ENCODE measurements at places on chromosomes 12 and 14.

DNA sequence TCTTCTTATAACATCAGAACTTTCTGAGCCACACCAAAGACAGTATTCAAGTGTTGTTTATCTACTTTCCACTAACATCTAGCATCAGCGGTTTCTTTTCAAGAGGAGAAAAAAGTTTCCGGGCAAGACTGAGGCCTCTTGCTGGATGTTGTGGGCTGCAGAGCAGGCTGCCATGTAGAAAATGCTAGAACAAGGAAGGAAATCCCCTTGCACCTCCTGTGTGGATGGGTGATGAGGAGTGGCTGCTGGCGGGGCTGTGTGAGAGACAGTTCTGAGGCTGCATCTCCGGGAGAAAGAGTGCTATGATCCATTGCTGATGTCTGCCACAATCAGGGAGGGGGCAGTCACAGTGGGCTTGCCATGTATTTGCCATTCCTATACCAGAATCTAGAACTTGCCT is 37.8 kb upstream of the PPP1CC start:
- no peak for DNase-seq

- DNase-seq, result no peak
Measured at GRCh38 chr14:53473480-53473879, 320.4 kb upstream of the DDHD1 start.

DNA sequence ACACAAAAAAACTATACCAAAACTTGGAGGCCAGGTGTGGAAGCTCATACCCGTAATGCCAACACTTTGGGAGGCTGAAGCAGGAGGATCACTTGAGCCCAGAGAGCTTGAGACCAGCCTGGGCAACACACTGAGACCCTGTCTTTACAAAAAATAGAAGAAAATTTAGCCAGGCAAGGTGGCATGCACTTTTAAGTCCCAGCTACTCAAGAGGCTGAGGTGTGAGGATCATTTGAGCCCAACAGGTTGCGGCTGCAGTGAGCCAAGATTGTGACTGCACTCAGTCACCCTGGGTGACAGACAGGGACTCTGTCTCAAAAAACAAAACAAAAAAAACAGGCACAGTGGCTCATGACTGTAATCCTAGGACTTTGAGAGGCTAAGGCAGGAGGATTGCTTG is 75.4 kb downstream of the RNF34 start:
- DNase-seq, result no peak

DNA sequence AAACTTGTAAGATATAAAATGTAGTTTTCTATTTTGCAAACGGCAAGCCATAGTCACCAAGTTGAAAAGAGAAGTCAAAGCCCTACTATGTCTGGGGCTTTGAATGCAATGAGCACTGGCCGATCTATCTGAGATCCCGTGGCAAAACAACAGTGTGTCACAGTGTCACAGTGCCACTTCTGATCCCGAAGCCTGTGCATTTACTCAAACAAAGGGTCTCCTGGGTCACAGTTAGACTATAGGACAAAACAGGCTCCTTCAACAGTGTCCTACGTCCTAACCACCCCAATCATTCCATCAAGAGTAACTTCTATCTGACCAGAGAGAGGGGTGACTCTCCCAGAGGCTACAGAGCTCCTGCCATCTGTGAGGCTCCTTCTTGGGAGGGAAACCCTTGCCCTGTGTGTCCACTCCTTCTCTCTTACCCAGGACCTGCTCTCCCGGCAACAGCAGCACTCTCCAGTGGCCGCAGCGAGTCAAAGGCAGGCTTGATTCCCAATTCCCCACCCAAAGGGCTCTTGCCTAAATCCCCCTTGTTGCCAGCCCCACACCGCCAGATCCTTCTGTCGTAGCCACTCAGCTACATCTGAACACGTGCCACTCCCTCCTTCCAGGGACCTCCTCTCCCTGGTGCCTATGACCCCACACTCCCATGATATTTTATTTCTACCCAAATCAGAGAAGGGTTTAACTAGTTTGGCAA is 14.0 kb upstream of the SELPLG start:
- no peak for DNase-seq

DNA sequence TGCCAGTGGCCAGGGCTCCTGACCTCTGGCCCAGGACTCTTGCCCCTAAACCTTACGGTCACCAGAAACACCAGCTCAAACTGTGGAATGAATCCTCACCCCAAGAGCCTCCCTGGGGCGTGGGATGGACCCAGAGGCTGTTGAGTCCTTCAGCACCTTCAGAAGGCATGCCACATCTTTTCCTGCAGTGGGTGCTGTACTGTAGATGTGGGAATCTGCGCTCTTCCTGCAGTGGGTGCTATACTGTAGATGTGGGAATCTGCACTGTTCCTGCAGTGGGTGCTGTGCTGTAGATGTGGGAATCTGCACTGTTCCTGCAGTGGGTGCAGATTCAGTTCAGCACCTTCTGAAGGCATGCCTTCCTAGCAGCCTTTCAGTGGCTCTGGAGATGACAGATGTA is 1.2 kb downstream of the KRT82 start:
- DNase-seq, result no peak

GRCh38 chr14:33279865-33280264 is 341.2 kb downstream of the NPAS3 start:
- no peak for DNase-seq

DNA sequence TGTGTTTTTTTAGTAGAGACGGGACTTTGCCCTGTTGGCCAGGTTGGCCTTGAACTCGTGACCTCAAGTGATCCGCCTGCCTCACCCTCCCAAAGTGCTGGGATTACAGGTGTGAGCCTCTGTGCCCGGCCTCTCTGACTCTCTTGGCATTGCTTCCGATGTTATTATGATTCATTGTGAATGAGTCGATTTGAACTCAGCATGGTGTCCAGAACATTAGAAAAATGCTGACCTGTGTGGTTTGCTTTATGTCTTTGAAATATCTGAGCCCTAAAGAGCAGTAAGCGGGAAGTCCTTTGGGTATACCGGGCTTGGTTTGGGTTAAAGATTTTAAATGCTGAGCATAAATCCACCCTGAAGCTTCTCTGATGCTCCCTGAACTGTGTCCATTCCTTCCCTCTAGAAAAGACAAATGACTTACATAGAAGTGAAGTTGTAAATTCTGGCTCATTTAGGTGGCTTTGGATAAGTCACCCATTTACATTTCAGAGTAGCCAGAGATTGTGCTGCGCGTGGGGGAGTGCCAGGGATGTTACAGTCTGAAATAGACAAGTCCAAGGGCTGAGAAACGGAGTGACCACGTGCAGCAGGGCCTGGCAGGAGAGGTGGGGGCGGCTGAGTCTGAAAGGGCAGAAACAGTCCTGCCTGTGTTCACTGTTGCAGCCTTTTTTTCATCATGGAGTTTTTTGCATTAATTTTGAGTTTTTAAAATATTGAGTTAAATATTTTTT is 39.6 kb downstream of the SLC15A4 start:
- peak; percentile 36 for DNase-seq

- no peak for DNase-seq
Measured at GRCh38 chr12:2171672-2172426, 119.1 kb downstream of the CACNA1C start.

- no peak for DNase-seq
Measured at GRCh38 chr14:77245820-77246219, 25.2 kb downstream of the NGB start.

DNA sequence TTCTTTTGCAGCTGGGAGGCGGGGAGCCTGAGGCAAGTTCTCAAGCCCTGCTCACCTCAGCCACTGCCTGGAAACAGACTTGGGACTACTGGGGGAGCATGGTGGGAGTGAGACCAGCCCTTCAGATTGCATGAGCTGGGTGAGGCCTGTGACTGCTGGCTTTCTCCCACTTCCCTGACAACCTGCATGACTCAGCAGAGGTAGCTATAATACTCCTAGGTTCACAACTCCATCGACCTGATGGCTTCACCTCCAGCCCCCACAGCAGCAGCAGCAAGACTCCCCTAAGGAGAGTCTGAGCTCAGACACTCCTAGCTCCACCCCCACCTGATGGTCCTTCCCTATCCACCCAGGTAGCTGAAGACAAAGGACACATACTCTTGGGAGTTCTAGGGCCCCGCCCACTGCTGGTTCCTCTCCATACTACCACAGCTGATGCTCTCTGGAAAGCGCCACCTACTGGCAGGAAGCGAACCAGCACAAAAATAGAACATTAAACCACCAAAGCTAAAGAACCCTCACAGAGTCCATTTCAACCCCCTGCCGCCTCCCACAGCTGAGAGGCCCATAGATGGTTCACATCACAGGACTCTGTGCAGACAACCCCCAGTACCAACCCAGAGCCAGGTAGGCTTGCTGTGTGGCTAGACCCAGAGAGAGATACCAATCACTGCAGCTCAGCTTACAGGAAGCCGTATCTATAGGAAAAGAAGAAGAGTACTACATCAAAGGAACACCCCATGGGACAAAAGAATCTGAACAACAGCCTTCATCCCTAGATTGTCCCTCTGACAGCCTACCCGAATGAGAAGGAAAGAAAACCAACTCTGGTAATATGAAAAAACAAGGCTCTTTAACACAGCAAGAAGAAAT is 68.7 kb downstream of the RPAP3 start:
- no peak for DNase-seq

GRCh38 chr12:123445388-123446332 is 9.2 kb upstream of the RILPL2 start:
- no peak for DNase-seq

DNA sequence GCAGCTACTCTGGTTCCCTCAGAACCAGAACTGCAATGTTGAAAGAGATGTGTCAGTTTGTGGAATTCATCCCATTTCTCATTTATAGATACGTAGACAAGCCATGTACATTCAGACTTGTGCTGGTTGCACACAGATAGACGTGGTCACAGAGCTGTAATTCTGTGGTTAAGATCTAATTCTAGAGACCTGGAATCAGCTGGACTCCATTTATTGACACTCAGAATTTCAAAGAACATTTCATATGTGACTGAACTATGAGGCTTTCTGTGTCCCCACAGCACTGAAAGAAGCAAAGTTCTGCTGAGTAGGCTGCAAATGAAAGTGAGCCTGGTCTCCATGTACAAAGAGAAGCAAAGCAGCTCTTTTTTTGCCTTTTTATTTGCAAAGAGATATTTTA is 220.2 kb upstream of the NAV3 start:
- DNase-seq, result no peak

DNA sequence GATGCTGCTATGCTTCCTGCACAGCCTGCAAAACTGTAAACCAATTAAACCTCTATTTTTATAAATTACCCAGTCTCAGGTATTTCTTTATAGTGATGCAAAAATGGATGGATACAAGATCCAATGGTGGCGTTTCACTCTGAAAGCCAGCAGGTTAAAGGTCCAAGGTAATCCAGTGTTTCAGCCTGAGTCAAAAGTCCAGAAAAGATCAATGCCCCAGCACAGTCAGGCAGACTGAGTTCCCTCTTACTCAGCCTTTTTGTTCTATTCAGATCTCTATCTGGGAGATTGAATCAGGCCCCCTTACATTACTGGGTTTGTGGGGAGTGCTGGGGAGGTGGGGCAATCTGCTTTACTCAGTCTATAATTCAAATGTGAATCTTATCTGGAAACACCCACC is 464.5 kb downstream of the GXYLT1 start:
- DNase-seq, result no peak

DNA sequence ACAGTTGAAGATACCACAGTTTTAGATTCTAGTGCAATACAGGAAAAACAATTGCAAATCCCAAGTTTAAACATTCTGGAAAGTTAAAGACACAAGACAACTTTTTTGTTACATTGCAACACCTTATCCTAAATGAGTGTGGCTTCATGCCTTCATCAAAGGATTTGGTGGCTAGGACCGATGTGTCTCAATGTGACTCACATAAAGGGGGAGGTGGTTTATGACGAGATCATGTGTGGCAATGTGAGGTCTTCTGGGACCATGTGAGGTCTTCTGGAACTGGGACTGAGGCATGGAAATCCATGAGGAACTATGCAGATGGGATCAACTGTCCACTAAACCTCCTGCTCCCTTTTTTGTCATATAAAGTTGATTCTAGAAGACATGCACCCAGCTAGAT is 166.2 kb downstream of the PAX9 start:
- no peak for DNase-seq

DNA sequence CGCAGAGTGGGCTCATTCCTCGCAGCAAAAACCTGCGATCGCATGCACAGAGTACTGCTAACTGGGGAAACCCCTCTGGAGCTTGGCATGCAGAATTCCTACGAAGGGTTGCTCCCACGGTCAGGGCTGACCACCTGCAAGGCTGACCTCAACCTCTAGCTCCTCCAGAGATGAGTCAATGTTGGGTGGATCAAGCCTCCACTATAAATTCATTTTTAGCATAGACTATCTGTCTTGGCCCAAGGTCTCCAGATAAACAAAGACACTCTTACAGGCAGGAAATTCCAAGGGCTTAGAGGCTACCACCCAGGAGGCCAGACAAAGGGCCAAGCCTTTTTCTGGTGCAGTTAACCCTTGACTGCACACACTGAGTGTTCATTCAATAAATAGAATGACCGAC is 296.5 kb downstream of the TMEM132D start:
- DNase-seq, result peak; percentile 94

DNA sequence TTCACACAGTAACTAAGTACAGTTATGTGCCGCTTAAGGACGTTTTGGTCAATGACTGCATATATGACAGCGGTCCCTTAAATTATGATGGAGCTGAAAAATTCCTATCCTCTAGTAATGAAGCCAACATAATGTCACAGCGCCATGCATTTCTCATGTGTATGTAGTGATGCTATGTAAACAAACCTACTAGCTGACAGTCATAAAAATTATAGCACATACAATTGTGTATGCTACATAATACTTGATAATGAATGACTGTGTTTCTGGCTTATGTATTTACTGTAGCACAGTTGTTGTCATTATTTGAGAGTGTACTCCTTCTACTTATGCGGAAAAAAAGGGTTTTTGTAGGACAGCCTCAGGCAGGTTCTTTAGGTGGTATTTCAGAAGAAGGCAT is 99.7 kb downstream of the DACT1 start:
- DNase-seq, result no peak

- DNase-seq, result no peak
Measured at GRCh38 chr12:121797937-121798786, 4.7 kb upstream of the RHOF start.

GRCh38 chr12:15411842-15412241 is 89.5 kb downstream of the PTPRO start:
- DNase-seq, result no peak

GRCh38 chr14:45246691-45247090 is 6.3 kb downstream of the MIS18BP1 start:
- no peak for DNase-seq

DNA sequence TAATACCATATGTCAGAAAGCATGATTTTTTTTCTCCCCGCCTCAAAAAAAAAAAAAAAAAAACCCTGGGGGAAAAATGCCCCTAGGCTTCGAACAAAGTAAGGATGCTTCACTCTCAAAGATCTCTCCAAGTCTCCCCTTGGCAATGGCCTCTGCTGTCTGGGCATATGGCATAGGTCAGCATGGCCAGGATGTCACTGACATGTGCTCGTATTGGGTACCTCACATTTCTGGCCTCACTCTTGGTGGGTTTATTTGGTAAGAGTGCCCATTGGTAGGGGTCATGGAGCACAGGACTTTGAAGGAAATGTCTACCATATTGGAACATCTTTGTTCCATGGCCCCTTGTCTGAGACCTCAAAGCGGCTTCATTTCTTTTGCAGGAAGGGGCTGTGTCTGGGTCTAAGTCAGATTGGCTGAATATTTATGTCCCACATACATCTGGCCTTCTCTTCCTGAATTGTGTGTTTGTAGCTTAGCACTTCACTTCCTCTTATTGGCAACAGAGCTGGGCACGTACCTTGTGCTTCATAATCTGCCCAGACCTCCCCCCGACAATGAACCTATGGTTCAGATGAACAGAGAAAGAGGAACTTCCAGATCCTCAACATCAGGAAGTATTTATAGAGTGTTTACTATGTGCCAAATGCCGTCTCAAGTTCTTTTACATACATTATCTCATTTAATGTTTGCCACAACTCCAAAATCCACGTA is 36.3 kb upstream of the OAS1 start:
- DNase-seq, result no peak

Measured in brain pericyte (primary cell).